Stimulated activated CD4-positive, alpha-beta T cell treated with anti-CD3 and anti-CD28 coated beads, Interleukin-15, amount 100 ng/mL, for 1 hour (primary cell): ENCODE measurements at places on chromosomes 6 and 20.

GRCh38 chr6:133244519-133244918, 3.4 kb downstream of the EYA4 start:
- DNase-seq: no peak

DNA sequence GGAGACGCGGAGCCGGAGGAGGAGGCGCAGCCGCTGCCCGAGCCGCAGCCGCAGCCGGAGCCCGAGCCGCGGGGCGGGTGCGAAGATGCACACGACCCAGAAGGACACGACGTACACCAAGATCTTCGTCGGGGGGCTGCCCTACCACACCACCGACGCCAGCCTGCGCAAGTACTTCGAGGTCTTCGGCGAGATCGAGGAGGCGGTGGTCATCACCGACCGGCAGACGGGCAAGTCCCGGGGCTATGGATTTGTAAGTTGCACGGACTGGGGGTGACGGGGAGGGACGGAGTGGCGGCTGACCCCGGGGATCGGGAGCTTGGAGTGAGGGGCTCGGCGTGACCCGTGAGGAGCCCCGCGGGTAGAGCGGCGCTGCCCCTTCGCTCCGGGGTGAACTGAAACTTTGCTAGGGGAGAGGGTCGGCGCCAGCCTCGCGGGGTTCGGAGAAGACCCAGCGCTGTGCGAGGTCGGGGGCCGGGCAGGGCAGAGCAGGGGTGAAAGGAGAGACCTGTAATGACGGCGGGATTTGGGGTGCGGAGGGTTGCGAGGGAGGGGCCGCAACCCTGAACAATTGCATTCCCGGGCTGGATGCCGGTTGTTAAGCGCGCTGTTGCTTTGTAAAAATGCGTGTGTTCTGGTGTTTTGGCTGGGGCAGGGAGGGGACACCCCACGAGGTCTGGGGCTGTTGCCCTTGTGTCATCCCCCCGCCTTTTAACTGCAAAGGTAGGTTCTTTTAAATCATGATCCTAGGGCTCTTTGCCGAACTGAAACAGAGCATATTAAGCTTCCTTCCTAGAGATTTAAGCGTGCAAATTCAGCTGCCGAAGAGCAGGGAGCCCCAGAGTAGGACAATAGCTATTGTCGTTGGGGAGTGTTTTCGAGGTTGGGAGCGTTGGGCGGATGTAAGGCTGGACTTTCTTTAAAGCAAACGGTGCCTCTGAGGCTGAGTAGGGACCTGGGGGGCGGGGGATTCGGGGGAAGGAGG, 628 bp downstream of the RBM24 start:
- no peak for DNase-seq

GRCh38 chr6:7406743-7407142, 17.1 kb downstream of the RIOK1 start:
- DNase-seq: no peak

DNA sequence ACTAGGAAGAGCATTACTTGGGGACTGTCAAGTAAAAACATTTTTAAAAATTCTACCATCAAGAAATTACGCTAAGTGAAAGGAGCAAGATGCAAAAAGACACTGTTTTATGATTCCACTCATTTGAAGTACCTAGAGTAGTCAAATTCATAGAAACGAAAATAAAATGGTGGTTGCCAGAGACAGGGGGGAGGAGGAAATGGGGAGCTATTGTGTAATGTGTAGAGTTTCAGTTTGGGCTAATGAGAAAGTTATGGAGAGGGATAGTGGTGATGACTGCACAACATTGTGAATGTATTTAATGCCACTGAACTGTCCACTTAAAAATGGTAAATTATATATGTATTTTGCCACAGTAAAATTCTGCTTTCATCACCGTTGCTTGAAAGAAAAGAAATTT, 83.8 kb downstream of the UST start:
- DNase-seq: no peak

DNA sequence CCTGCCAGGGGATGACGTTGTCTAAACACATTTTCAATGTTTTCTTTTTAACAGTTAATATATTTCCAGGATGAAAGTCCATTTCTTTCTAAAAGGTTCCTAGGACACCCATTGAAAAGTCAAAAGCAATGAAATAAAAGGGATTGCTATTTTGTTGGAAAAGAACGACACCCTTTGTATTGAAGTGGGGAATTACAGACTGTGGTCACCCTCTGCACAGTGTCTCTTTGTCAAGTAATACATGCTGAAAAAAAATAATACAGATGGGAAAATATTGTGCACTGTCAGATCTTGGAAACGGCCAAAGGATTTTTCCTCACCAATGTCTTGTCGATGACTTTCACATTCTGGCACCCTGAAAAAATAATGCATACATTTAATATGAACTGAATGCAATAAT, 56.9 kb downstream of the HAO1 start:
- DNase-seq: no peak

DNA sequence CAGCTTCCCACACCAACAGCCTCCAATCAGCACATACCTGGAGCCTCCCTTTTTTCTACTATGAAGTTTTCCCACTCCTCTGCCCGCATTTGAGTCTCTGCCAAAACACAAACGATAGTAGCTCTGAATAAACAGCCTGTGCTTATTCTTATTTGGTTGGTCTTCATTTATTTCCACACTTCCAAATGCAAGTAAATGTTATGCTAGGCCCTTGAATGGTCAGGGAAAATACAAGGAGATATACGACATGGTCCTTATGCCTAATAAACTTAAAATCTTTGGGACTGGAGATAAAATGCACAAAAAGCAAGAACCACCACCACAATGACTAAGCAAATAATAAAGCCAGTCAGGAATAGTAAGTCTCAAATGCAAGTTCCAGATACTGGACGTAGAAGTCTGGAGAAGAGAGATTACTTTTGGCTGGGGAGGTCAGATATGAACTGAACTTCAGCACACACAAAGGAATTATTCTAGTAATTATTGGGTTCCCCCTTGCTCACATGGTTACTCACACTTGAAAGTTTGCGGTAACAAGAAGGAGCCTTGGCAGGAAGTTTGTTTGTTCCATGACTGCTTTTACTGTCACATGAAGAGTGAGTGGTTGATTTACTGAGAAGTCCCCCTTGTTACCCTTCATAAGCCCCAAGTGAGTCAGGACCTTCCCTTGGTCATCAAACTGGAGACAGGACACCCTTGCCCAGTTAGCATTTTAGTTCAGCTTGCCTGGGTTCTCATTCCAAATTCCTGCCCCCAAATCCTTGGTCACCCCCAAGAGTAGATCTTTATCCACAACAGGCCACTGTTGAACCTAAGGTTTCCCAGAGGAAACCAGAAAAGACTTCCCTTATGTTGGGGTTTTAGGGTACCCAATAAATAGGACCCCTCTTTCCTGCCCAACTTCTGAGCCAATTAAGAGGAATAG, 511.2 kb upstream of the JARID2 start:
- no peak for DNase-seq

GRCh38 chr6:84582997-84583396, 181.4 kb downstream of the TBX18 start:
- no peak for DNase-seq

DNA sequence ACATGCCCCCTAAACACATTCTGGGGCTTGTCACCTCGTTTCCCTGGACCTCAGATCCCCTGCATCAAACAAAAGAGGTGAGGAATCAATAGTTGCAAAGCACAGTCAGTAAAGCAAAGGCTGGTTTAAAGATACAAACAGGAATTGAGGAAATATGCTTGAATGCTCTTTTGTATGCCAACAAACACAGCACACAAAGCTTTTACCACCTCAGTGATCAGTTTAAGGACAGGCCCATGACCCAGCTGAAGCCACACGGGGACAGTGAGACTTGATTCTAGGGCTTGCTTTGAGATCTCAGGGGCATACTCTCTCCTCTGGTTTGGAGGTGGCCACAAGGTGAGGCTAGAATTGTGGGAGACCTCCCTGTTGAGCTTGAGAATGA, 182.9 kb upstream of the CST7 start:
- no peak for DNase-seq

DNA sequence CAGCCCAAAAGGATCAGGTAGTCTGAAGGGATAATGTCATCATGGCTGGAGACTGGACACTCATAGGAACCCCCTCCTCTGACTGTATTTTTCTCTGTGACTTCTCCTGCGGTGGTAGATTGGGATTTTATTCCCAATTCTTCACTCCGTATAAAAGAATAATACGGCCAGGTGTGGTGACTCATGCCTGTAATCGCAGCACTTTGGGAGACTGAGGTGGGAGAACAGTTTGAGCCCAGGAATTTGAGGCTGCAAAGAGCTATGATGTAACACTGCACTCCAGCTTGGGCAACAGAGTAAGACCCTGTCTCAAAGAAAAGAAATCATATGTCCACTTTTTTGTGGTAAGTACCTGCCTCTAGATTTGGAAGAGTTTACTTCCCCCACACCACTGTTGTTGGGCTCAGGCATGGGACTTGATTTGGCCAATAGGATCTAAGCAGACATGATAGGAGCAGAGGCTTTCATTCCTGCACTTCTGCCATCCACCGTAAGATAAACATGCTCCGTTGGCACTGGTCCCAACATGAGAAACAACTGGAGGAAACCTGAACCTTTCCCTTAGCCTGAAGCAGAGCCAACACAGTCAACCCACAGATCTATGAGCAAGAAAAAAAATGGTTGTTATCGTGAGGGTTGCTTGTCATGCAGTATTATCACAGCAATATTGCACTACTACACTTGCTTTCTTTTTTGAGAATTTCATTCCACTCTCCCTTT, 82.0 kb downstream of the JPH2 start:
- no peak for DNase-seq

DNA sequence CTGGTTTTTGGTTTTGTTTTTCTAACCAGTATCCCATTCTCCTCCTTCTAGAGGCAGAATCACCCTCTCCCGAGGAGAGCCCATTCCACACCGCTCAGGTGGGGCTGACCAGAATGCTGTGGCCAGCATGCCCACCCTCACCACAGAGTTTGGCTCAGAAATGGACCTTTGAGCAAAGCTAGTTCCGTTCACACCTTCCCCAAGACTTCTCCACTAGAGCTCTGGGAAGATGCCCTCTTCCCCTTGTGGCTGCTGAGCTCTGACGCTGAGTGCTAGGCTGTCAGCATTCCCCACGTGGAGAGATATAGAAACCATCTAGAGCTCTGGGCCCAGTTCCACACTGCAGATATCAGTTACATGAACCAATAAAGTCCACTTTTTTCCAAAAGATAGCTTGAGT, 7.9 kb downstream of the GPLD1 start:
- DNase-seq: no peak

GRCh38 chr20:17803765-17804164, 104.0 kb downstream of the BANF2 start:
- no peak for DNase-seq

DNA sequence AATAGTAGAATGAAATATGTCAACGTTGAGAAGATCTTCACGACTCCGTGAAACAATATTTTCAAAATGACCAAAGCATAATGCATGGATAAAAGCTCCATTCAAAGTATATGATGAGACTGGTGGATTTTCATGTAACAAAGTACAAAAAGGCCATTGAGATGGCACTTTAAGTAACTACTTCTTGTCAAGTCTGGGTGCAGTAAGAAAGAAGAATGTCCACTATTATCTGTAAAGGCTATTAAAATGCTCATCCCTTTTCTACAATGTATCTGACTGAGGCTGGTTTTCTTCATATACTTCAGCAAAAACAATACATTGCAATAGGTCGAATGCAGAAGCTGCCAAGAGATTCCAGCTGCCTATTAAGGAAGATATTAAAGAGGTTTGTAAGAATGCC, 457.4 kb downstream of the PKHD1 start:
- DNase-seq: no peak

DNA sequence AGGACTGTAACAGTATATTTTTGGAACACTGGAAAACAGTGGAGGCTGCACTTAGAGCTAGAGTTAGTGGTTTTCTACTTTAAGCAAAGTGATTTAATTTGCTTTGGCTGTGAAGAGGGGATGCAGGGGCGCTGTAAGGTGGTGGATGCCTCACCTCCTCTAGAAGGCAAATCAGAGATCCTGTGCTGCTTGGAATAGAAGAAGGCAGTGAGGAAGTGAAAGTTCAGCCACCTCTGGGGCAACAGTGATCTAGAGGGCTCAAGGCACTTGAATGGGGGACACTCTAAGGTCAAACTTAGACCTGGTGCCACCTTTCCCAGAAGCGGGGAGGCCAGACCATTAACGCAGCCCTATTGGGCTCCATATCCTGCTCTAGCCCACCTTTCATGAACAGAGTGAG, 19.0 kb upstream of the SNRPB2 start:
- no peak for DNase-seq

DNA sequence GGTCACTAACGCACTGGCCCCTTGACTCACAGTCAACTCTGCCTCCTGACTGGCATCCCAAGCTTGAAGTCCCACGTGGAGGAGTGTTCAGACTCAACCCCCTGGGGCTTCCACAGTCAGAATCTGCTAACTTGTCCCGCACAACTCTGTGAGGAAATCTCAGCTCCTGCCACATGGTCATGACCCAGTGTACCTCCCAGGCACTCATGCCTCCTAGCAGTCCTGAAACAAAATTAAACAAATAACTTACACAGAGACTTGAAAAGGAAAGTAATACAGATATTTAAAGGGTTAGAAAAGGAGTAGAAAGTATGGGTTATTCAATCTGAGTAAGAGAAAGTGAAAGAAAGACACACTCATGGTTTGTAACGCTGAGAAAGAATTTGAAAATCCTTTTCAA, 134.9 kb downstream of the GMDS start:
- DNase-seq: no peak

DNA sequence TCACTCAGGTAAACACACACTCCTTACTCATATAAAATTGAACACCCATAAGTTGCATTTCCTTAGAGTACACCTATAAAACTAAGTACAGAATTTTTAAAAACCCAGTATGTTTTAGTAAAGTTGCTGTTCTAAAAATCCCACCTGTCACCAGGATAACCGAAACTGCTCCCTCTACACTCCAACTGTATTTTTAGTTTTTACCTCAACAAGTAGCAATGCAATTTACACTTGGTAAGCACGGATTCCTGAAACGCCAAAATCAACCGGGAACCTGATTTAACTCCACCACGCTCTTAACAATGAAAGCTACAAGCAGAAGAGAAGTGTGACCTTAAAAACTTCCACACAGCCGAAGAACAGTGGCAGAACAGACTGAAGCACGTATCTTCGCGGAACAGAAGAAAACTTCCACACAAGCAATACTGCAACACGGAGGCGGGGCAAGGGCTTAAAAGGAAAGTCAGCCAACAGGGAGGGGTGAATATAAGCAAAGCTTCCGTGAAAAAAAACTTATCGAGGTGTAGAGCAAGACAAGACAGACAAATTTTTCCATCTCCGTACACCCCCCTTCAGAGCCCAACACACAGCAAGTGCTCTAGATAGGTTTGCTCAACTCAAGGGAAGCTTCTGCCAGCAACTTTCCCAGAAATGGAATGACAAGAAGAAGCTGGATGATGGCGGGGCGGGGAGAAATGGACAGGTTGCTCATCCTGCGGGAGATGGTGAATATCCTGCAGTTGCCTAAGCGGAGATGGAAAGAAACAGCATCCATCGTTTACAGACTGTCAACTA, 1.4 kb downstream of the STAU1 start:
- DNase-seq: peak; percentile 38

- DNase-seq: no peak
Measured at GRCh38 chr6:75579951-75580350, 21.7 kb upstream of the SENP6 start.

DNA sequence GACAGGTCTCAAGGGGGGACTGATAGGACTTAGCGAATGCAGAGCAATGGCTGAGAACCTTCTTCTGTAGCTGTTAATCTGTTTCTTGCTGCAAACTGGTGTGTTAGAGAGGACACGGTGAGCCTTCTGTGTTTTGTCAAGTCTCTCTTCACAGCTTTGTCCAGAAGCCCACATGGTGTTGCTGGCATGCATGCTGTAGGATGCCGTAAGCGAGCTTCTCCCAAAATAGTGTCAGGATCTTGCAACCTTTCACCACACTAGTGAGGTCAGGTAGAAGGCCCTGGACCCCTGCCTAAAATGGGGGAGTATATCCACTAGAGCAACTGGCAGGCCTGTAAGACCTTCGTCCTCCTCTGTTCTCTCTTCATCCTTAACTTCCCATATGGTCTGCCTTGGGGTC, 51.9 kb upstream of the GLP1R start:
- no peak for DNase-seq
